ENCODE measurements at places on chromosomes 6 and 20.

DNA sequence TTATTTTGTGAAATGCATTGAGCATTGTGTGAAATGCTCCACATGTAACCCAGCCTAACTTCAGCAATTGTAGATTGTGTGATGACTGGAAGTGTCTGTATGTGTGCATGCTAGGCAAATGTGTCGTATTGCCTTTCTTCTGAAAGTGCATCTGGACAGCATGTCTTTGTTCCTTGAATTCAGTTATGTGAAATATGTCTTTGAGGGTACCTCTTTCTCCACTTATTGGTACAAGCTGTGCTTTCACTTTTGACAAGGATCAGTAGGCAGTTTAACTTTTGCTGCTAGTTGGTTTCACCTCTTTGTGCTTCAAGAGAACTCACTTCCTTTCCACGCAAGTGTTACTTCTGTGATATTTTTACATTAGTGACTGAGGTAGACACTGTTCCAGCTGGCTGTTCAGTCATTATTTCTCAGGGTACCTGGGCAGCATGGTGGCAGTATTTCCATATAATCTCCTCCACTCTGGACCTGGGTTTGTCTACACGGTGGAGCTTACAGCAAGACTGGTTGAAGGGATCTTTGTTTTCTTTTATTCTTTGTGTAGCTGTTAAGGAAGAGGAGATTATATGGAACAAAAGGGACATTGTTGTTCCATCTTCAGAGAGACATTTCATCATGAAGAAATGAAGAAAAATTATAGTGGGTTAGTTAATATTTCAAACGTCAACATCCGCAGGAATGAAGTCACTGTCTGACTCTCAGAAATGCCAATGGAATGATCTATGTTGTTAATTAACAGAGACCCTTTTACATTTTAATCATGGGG lies 175.4 kb downstream of the UTRN start:
- no peak for DNase-seq

GRCh38 chr6:134028438-134028837 lies 24.0 kb downstream of the SLC2A12 start:
- no peak for DNase-seq

DNA sequence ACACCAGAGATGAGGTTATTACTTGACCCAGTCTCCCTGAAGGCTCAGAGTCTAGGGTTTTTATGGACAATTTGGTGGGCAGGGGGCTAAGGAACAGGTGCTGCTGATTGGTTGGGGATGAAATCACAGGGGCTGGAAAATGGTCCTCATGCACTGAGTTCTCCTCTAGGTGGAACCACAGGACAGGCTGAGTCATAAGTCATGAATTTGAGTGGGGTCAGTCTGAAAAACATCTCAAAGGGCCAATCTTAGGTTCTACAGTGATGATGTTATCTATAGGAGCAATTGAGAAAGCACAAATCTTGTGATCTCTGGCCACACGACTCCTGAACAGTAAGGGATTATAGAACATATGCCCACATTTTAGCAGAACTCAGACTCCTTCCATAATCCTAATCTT lies 5.9 kb upstream of the MRS2 start:
- DNase-seq, result no peak

DNA sequence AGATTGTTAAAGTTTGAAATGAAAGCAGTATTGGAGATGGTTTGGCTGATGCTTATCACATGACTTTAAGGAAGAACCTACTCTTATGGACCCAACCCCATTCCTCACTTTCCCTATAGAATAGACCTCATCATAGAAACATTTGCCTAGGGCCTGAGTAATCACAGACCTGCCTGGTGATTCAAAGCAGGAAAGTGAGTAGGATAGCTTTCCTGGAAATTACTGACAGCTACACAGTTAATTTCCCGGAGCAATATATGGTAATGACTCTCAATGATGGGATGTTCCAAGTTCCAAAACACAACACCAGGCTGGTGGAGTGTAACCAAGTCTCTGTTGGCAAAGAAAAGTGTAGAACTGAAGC lies 233.8 kb downstream of the SIM1 start:
- DNase-seq, result peak; percentile 33

DNA sequence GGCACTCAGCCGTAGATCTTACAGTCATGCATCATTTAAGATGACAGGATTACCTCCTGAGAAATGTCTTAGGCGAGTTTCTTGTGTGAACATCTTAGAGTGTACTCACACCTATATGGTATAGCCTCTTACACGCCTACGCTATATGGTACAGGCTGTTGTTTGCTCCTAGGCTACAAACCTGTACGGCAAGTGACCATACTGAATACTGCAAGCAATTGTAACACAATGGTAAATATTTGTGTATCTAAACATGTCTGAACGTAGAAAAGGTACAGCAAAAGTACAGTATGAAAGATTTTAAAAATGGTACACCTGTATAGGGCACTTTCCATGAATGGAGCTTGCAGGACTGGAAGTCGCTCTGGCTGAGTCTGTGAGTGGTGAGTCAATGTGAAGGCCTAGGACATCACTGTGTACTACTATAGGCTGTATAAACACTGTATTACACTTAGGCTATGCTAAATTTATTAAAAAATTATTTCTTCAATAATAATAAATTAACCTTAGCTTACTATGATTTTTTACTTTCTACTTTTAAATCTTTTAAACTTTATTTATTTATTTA lies 541 bp upstream of the IL20RA start:
- DNase-seq, result no peak

DNA sequence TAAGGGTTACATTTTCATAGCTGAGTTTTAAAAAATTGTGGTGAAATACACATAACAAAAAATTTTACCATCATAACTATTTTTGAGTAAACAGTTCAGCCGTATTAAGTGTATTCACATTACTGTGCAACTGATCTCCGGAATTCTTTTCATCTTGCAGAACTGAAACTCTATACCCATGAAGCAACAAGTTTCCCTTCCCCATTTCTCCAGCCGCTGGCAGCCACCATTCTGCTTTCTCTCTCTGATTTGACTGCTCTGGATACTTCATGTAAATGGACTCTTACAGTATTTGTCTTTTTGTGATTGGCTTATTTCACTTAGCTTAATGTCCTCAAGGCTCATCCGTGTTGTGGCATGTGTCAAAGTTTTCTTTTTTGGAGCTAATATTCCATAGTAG lies 341.6 kb downstream of the QKI start:
- no peak for DNase-seq

GRCh38 chr20:13644010-13644409 lies 5.3 kb upstream of the TASP1 start:
- DNase-seq, result no peak

- no peak for DNase-seq
These were observed 11.6 kb downstream of the TNFAIP3 start for GRCh38 chr6:137878486-137879285.

DNA sequence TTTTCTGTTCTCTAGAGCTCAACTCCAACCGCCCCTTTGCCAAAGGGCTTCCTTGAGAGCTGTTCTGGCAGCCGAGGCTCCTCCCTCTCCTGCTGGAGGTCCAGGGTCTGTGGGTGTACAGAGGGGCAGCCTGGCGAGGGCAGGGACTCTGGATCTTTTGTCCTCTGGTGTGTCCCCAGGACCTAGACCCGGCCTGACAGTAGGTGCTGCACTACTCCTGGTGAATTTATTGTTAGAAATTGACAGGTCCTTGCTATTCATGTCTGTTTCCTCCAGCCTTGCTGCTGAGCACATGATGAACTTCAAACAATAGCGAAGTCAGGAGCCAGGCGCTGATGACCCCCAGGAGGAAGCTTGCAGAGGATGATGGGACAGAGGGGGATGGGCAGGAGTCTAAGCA lies 234.7 kb upstream of the SULF2 start:
- no peak for DNase-seq

DNA sequence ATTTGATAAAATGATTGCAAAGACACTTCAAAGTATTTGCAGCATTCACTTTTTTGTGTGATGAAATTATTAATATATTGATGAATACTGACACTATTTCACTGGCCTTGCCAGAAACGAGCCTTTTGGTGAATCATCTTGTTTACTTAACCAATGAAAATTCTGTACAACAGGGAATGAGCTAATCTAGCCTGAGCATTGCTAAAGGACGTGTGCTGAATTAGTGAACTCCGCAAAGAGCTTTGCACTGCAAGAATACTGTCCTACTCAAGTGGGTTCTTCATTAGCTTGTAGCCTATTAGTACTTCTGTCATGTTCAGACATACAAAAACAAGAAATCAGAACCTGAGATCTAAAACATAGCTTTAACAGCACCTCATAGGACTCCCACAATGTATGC lies 172.0 kb upstream of the NRSN1 start:
- DNase-seq, result no peak

GRCh38 chr6:37314487-37315156 lies 39.2 kb upstream of the RNF8 start:
- no peak for DNase-seq

DNA sequence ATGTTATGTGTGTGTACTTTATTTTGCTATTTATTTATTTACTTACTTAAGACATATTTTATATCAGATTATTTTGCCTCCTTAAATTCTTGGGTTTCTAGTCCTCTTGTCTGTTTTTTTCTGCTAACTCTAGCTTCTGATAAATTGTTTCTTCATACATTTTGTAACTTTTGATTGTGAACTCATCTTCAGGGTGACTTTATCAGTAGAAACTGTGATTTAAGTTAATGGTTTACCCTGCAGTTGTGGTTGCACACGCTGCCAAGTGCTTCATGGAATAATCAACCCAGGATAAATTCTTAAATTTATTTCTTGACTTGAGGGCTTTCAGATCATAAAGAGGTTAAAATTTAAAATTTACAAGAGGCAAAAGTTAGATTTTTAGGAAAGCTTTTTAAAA lies 173.3 kb downstream of the CENPW start:
- DNase-seq, result no peak

GRCh38 chr6:134346932-134347545 lies 29.1 kb upstream of the SGK1 start:
- no peak for DNase-seq

GRCh38 chr20:21020659-21021471 lies 85.3 kb downstream of the LINC00237 start:
- DNase-seq, result no peak

DNA sequence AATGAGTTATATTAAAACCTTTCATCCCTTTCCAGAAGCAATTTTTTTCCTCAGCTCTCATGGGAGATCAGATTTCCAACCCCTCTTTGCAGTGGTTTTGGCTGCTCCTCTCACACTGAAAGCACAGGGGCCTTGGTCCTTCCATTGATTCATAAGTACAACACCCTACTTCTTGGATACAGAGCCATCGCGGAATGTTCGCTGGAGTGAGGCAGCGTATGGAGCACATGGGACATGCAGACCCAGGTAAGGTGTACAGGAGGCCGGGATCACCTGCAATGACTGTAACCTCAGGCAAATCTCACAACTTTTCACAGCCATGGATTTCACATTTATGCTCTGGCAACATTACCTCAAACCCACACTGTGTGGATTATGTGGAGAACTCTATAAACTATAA lies 75.2 kb upstream of the HEY2 start:
- no peak for DNase-seq

DNA sequence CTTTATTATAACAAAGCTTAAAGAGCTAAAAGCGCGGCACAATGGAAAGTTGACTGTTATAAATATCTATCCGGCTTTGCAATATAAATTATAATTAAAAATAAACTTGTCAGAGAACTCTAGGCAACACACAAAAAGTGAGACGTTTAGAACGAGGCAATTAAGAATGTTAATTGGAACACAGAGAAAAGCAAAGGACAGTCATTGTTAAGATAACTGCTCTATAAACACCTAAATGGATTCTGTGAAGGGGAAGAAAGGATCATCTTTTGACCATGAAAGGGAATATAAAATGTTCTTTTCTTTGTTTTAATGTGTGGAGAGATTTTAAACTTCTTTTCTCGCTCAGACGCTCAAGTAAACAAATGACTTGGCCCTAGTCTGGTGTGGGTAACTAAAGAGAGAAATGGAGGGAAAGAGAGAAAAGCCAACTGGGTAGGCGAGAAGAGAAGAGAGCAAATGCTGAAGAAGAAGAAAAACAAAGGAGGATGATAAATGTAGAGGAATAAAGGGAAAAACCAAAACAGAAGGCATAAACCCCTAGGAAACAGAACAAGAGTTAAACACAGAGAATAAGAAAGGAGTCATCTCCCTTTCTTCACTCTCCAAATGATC lies 9.3 kb upstream of the SALL4 start:
- no peak for DNase-seq

All from NCI-H226 (cell line).